ENCODE measurements at places on chromosomes 3 and 15.

- DNase-seq = no peak
Measured at GRCh38 chr15:25717457-25718168, 145.5 kb downstream of the ATP10A start.

DNA sequence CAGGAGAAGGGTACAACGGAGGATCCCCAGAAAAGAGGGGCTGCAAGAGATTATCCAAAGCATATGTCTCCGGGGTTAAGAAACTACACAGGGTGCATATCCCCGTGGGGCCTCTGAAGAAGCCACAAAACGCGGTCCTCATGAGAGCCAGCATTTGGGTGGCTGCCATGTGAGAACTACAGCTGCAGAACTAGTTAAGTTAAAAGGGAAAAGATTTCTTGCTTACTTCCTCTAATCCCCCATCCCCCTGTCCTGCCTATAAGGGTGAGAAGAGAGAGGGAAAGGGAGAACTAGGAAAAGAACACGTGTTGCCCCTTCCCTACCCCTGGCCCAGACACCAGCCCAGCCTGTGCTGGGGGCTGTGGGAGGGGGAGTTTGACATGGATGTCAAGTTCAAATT lies 70.4 kb upstream of the PCSK6 start:
- DNase-seq = no peak

- DNase-seq = no peak
Measured at GRCh38 chr3:100522125-100522524, 29.7 kb downstream of the TMEM45A start.

- no peak for DNase-seq
Measured at GRCh38 chr15:32908872-32909271, 191.1 kb downstream of the GREM1 start.

- no peak for DNase-seq
Measured at GRCh38 chr3:120203016-120203415, 82.0 kb downstream of the GPR156 start.

DNA sequence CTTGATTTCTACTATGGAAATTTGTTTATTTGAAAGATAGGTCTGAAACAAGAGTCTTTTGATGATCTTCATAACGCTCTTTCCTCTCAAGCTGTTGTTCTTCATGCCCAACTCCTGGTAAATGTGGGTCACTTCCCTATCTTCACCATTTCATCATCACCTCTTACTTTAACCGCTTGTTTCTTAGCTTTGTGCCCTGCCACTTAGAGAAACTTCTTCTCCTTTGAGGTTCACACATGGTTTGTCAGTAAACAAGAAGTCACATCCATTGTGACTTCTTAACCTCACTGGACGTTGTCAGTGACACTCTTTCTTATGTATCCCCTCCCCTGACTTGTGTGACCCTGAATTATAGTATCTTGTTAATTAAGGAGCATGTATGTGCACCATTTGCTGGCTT lies 16.9 kb upstream of the P2RY13 start:
- no peak for DNase-seq

DNA sequence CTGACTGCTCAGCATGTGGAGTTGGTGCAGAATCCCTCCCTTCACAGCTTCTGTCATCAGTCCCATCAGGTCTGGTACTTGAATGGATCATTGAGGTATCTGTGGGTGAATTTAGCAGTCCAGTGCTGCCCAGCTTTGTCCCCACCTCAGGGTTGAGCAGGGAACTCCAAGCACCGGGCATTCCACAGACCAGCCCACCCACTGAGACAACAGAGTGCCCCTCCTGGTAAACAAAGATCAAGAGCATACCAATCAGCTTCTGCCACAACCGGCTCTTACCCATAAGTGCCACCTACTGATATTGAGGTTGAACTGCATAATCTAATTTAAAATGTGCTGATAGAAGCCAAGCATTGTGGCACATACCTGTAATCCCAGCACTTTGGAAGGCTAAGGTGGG lies 57.1 kb upstream of the FXR1 start:
- no peak for DNase-seq

- DNase-seq = peak; percentile 38
Measured at GRCh38 chr15:58748852-58749531, 515 bp downstream of the ADAM10 start.

DNA sequence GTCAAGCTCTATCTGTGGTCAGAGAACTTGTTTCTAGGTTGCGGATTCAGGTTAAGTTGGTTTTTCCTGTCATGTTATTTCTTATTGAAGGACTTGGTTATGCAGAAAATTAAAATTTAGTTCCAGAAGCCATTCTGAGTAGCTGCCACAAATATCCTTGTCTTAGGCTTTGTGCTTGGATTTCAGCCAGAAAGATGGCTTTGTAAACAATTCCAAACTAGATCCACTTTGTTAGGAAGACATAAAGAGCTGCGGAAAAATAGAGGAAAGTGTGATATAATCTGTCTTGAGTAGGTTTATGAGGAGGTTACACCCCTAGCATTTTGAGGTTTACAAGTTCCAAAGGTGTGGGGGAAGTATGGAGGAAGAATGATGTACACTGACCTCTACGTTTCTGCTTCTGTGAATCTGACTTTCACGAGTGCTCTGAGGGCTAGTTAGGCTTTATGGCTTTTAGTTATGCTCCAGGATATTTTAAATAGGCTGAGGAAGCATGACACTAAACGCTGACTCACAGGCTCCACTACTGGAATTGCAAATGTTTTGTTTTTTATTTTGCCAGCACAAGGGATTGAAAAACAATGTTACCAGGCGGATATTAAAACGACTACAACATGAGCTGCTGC lies 46.3 kb upstream of the UTS2B start:
- DNase-seq = no peak

GRCh38 chr15:89307046-89307587 lies 27.5 kb downstream of the POLG start:
- DNase-seq = no peak

- no peak for DNase-seq
Measured at GRCh38 chr15:91862891-91863504, 9.5 kb downstream of the SLCO3A1 start.

- no peak for DNase-seq
Measured at GRCh38 chr15:100781961-100782530, 97.6 kb upstream of the ALDH1A3 start.

DNA sequence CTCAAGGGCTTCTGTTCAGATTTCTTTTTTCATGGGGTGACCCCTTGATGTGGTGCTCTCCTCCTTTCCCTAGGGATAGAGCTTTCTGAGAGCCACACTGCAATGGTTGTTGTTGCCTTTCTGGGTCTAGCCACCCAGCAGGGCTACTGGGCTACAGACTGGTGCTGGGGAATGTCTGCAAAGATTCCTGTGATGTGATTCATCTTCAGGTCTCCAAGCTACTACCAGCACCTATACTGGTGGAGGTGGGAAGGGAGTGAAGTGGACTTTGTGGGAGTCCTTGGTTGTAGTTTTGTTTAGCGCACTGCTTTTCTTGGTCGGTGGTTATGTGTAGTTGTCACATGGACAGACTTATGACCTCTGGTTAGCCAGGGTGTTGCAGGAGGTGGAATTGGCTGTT lies 392.3 kb upstream of the CNTN6 start:
- no peak for DNase-seq

DNA sequence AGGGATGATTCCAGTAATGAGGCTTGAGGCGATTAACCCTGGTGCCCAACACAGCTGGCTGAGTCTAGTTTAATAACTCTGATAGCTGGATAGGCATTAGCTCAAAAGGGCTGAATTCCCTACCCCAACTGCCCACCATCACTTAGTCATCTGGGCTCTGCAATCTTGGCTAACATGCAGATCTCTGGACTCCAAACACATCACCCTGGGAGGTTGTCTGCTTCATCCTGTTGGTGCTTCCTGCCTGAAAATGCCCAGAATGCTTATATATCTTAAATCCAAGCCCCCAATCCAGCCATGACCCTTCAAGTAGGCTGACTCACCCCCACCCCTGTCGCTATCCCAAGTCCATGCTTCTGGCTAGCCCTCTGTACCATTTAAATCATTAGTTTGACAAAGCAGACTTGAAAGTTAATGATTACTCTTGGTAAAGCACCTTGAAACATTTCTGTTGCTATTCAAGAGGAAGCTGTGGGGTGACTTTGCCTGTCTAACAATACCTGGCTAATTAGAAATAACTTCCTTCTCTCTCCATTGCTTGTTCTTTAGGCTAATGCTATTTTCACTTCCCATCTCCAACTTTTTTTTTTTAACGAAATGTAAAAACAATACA lies 107.0 kb upstream of the RORA start:
- DNase-seq = no peak

DNA sequence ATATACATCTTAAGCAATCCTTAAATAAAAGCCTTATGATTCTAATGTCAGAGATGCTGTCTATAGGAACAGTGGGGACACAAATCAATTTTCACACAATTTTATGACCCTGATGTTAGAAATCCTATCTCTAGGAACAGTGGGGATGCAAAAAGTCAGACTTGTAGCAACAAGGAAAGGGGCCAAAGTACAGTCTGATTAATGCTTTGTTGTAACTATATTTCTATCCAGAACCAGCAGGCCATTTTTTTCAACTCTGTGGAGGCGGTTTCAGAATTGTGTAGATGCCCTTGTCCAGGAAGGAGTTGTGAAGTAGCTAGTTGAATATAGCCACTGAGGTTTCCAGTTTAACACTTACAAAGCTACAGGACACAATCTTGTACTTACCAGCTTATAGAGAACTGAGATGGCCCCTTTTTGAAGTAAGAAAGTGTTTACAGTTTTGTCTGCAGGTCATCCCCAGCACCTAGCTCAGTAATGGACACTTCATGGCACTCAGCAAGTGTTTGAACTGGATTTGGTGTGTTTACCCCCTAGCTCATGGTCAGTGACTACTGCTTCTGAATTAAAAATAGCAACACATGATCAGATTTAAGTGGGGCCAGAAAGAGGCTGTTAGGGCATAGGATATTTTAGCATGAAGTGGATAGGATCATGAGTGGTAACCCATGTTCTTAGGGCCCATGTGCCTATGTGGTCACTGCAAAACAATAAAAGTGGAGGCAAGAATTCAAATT lies 54.3 kb downstream of the RAB7A start:
- no peak for DNase-seq

All from activated CD4-positive, alpha-beta T cell treated with anti-CD3 and anti-CD28 coated beads, Interleukin-2, amount 50 U/mL, for 4 hours (primary cell).